ENCODE measurements at places on chromosomes 2 and 18.

DNA sequence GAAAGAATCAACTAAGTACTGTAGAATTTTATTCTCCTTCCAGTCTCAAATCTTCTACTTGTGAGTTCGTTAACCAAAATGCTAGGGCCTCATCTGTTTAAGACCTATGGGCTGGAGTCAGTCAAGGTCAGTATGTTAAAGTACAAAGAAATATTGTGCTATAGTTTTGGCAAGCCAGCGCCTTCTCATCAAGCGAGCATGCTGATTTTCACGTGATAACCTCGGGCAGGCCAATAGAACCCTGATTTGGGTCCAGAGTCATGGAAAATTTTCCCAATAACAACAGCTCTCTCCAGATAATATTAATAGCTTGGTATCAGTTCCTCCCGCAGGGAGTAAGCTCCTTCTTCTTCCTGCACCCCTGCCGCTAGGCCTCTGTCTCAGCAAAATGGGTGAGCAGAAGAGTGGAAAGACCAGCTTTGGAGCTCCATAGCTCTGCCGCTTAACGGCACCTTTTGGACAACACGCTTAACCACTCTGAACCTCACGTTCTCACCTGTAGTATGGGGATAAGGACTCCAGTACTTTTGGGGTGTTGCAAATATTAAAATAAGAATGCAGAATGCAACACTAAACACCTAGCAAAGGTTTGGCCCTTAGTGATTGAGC, 11.7 kb downstream of the CABLES1 start:
- DNase-seq, result peak; percentile 18

GRCh38 chr2:18598848-18599484, 9.6 kb upstream of the NT5C1B start:
- no peak for DNase-seq

- DNase-seq, result no peak
These were observed 17.6 kb downstream of the CTNNA2 start for GRCh38 chr2:79530443-79530842.

GRCh38 chr18:12651651-12652050, 6.3 kb downstream of the SPIRE1 start:
- DNase-seq, result no peak

DNA sequence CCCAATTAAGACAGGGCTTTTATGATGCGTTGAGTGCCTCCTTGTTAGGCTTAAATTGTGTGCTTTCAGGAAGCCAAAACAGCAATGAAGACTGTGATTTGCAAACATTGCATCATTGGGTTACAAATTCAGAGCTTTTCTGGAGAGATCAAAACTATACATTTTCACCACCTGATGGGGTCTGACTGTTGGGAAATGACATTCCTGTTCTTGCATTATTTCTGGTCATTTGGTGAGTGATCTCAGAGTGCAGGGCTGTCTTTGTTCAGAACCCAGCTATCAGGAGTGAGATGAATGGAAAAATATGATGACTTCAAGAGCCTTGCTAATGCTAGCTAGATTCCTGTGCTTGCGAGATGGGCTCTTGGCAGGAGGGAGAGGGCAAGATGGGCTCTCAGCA, 39.1 kb downstream of the SH3RF3 start:
- no peak for DNase-seq

GRCh38 chr2:169362894-169363559, 693 bp upstream of the LRP2 start:
- DNase-seq, result no peak

GRCh38 chr2:43058726-43059110, 167.7 kb downstream of the ZFP36L2 start:
- peak; percentile 41 for DNase-seq

GRCh38 chr2:226733189-226733858, 66.3 kb downstream of the IRS1 start:
- no peak for DNase-seq

DNA sequence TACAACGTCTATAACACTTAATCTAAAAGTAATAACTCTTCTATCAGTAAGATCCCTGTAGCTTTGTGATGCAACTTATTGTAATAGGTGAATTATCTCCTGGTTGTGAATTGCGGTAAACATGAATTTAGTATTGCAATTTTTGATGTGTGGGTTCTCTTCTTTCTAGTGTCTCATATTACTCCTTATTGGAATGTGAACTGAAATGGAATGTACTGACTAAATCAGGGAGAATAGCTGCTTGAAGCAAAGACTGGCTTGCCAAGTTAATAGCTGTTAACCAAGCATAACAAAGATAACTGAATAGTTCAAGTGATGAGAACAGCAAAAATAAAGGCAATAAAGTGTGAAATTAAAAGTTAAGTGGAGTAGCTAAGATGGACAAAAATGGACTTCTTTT, 60.5 kb upstream of the TFPI start:
- DNase-seq, result no peak

- DNase-seq, result no peak
These were observed at the start of gene ANKRD62 for GRCh38 chr18:12093520-12094257. ANKRD62 (plus strand) TSS chr18:12093843; CDS start chr18:12094018, 175 bp downstream.

GRCh38 chr2:18432999-18433398, 127.5 kb downstream of the RDH14 start:
- no peak for DNase-seq

DNA sequence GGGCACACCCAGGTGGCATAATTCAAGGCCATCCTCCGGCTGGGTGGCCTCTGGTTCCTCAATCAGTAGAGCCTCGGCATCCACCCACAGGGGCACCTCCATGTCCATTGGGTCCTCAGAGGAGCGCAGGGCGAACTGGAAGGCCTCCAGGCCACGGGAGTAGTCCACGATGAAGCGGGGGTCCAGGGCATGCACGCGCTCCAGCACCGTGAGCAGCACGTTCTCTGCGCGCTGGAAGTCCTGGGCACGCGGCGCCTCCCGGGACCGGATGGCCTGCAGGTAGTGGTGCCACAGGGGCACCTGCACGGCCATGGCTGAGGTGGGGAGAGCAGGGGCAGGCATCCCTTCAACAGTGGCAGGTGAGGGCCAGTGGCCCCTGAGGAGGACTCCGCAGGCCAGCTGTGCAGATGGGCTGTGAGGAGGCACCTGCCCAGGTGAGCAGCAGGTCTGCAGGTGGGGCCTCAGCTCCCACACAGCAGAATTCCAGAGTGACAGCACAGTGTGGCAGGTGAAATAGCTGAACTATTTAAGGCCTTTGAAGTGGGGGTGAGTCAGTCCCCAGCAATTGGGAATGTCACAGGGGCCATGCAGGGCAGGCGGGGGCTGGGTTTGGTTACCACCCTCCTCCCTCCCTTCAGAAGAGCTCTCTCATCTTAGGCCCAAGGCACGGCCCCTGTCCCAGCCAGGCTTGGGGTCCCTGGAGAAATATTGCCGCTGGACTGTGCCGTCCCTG, at the start of gene MAB21L4:
TSS of gene MAB21L4 (minus strand) at position 501 of the 733 bp plus-strand sequence. CDS start at position 342, 159 bp downstream.
- DNase-seq, result no peak

GRCh38 chr18:21851327-21851961, 110.9 kb downstream of the MIB1 start:
- DNase-seq, result no peak

DNA sequence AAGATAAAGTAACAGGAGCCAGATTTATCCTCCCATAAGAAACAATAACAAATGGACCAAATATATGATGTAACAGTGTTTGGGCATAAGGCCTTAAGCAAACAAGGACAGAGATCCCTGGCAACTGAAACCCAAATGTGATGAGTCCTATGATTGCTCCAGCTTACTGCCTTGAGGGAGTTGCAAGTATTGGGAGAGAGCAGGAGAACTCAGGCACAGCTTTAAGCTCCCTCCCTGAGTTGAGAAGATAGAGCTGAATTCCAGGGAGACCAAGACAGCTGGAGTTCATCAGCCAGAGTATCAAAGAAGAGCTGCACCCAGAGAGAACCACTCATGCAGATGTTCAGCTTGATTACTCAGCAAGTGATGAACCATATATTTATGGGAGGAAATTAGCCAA, 814.5 kb upstream of the RAB6C start:
- no peak for DNase-seq

DNA sequence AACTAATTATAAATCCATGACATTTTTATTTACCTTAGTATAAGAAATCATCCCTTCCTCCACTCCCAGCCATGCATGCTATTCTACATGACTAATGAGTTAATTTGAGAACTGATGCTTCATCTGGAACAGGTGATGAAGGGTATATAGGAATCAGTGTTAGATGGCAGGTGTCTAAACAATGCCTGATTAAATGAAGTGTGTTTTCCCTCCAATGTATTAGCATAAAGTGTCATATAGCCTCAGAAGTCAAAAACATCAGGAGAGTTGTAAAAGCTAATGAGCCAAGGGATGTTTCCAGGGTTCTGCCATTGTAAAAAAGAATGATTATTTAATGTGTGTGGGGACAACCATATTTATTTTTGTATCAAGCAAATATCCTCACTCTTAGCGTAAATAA, 913.8 kb downstream of the DCC start:
- no peak for DNase-seq

DNA sequence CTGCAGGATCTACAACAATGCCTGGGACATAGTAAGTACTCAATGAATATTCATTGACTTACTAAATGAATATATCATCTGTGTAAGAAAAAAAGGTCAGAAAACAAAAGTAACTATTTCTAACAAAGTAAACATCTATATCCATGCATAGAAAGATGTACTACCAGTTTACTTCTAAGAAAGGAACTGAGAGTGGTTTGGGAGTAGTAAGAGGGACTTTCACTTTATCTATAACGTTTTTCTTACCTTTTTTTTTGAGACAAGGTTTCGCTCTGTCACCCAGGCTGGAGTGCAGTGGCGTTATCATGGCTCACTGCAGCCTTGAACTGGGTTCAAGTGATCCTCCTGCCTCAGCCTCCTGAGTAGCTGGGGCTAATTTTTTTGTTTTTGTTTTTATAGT, 25.7 kb downstream of the DHX57 start:
- DNase-seq, result no peak

GRCh38 chr18:13218368-13218991, at the start of gene LDLRAD4:
LDLRAD4 (plus strand) TSS chr18:13218760.
- DNase-seq, result peak; percentile 78

GRCh38 chr2:109089602-109090300, 39.3 kb upstream of the SH3RF3 start:
- DNase-seq, result no peak

DNA sequence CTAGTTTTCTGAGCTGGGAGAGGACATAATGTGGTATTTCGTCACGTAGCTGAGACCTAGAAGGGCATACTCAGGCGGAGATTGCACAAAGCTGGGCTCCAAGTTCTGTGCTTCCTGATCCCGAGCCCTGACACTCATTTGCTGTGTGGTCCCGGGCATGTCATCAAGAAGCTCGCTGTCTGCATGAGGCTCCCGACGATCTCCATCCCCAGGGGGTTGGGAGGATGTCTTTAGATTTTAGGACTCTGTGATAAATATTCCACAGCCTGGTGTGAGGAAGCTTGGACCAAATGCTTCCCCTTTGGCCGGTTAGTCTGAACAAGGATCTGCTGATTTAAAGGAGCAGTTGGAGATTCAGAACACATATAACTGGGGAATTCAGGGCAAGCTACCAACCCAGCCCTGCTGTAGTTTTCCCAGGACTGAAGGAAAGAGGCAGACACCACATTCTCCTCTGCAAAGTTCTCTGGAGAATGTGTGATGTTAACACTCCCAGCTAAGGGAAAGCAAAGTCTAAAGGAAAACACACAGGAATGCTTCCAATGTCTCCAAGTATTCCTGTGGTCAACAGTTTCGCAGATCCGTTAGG, 2.3 kb downstream of the KCNE4 start:
- peak; percentile 72 for DNase-seq

DNA sequence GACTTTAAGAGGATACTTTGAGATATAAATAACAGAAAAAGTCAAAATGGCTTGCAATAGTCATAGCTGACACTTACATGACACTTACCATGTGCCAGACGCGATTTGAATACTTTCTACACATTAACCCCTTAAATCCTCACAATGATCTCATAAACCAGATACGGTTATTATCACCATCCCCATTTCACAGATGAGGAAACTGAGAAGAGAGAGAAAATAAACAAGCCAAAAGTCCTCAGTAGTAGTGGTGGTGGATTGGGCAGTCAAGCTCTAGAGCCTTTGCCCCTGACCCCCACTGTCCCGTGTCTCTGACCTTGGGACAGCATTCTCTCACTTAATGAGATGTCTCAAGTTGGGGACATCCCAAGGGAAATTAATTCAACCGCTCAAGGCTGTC, 105.2 kb upstream of the TAF1B start:
- no peak for DNase-seq

- DNase-seq, result no peak
These were observed 37.8 kb downstream of the GPR155 start for GRCh38 chr2:174449033-174449432.

GRCh38 chr2:231168460-231169139, 29.8 kb upstream of the ARMC9 start:
- no peak for DNase-seq

- DNase-seq, result no peak
These were observed 196.5 kb downstream of the RAB3GAP1 start for GRCh38 chr2:135248611-135249010.

DNA sequence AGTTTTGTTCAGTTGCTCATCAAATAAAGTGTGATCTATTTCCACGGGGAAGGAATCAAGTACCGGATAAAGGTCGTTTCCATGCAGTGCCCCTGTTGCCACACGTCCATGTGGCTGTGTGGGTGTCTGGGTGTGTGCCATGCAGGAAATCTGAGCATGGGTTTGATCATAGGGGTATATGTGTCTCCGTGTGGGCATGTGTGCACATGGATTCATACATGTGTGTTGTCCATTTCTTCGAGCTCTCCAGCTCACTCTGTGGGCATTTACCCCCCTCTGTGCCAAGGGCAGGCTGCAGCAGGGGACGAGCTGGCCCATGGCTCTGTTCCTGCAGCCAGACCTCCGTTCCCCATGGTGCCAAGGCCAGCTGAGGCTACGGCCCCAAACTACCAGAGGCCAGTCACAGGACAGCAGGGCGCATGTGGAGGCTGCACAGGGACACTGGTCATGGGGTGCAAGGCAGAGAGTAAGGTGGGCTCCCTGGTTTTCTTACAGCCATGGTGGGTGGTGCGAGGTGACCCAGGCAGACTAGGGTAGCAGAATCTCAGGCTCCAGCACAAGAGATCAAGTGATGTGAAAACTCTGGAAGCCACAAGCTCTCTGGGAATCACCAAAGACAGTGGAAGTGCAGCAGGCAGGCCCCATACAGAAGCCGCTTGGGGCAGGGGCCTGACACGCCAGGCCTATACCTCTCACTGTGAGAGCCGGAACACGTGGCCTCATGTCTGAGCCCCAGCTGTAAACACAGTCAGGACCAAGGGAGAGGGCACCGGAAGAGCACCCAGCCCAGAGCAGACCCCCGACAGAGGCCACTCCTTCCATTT, 66.4 kb upstream of the RAB6C start:
- DNase-seq, result no peak

- DNase-seq, result no peak
These were observed 37.2 kb downstream of the THUMPD2 start for GRCh38 chr2:39741871-39742270.

DNA sequence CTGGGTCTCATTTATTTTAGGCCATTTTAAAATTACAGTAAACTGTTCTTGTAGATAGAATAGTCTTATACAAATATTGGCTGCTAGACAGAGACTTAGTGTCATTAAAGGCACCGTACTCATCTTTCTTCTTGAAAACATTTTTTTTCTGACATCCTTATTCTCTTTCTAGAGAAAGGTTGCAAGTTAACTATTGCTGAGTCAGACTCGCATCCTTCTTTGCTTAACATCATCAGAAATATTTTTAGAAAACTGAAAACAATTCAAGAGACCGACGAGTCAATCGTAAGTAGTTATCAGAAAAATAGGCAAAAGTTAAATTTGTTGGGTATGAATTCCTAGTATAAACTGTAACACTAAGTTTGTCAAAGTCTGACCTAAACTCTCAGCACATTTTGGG, 72.2 kb downstream of the HNMT start:
- no peak for DNase-seq

- no peak for DNase-seq
These were observed 24.7 kb upstream of the SERPINB5 start for GRCh38 chr18:63451799-63452660.
